ENCODE measurements at places on chromosomes 4 and X.

DNA sequence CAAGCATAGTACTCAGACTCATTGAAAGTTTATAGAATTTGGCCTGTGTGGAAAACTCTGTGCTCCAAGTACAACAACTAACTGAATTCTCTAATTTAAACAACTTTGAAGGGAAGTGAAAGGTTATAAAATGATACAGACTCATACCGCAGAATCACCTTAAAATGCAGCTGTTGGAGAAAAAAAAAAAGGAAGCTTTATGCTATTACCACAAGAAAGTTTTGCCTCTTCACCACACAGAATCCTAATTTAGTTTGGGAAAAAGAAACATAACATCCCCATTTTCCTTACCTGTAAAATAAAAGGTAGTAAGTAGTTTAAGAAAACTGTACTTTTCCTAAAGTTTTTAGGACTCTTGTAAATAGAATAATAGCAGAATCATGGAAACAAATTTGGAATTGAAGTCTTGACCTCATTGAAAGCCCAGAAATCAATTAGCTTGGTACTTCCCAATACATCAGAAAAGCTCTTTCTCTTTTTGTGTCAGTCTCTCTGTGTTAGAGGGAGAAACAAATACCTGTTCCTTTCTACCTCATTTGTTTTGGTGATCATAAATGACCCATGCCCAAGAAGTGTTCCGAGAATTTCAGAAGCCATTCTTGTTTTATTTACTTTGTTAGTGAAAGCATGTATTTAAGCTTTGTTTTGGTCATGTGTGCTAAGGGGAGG, 78.8 kb downstream of the NFKB1 start:
- no peak for DNase-seq

DNA sequence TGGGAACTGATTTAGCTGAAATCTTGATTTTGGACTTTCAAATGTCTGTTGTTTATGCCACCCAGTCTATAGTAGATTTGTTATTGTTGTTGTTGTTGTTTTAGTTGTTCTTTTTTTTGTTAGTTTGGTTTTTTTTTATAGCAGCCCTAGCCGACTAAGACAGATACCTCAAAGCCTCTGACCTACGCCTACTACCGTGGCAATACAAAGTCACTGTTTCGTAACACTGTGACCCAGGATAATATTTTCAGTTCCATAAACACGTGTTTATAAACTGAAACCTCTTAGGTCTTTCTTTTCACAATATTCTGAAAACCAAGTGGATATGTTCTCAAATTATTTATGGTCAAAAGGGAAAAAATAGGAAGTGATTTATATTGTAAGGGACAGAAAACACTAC, 32.8 kb downstream of the VCX2 start:
- DNase-seq, result no peak

GRCh38 chrX:132165651-132166050, 37.8 kb upstream of the FRMD7 start:
- no peak for DNase-seq

- peak; percentile 65 for DNase-seq
Observed at GRCh38 chr4:121307445-121308327, 73.1 kb downstream of the QRFPR start.

GRCh38 chr4:188092824-188093223, 16.6 kb downstream of the TRIML2 start:
- no peak for DNase-seq

DNA sequence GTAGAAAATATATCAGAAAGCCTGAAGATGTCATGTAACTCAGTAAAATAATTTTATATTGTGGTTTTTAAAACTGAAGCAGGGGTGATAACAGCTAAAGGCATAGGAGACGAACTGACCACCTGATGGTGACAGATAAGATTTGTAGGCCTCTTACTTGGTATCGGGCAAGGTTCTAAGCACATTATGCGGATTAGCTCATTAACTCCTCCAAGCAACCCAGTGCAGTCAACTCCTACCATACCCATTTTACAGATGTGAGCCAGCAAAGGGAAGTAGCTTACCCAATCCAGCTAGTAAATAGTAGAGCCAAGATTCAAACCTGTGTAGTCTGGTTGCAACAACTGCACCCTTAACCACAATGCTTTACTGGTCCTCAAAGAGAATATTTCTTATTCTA, 62.1 kb downstream of the CC2D2A start:
- DNase-seq, result no peak

DNA sequence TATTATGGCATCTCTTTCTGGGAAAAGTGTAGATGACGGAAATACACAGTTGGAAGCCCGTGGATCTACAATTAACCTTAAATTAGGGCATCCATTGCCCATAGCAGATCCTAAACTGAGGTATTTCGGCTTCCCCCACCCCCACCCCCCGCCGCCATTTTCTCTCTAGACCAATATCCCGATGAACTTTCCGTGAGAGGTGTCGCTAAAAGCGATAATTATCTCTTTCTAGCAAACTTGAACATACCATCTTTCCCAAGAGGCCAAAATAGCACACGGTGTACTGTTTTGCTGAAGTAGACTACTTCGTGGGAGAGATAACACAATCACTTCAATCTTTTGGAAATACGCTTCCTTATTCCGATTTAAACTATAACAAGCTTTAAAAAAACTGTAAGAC, 554 bp downstream of the KLHL15 start:
- no peak for DNase-seq

GRCh38 chr4:112296949-112297880, at the start of gene ALPK1:
Gene ALPK1, plus strand, starts transcription at chr4:112297369.
- peak; percentile 52 for DNase-seq

DNA sequence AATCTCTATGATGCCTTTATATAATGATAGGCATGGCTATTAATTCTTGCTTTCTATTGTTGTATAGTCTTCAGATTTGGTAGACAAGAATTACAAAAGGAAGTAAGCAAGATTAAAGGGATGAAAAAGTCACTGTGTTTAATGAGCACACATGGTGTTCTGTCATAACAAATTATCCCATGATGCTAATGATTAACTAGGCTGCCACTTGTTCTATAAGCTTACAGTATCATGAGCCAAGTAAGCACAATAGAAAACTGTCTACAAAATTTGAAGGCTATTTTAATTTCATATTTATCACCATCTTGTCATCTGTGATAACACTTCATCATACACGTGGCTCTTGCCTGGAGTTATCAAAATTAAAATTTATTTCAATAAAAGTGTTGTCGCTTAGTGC, 466.7 kb downstream of the GASK1B start:
- no peak for DNase-seq

DNA sequence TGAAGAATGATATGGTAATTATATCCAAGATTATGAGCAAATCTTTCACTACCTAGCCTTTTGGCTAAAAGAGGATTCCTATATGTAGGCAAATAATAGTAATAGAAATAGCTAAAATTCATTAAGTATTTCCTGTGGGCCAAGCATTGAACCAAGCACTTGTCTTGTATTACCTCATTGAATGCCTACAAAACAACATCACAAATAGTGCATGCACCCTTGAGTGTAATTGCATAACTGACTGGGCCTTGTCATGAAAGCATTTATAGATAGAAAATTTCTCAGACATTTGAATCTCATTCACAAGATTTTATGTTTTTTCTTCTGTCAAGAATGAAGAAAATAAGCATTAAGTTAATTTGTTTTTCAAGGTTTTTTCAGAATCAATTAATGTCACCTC, 3.9 kb upstream of the HPGDS start:
- no peak for DNase-seq

GRCh38 chr4:45484740-45485139, 639.1 kb downstream of the GABRG1 start:
- DNase-seq, result no peak

DNA sequence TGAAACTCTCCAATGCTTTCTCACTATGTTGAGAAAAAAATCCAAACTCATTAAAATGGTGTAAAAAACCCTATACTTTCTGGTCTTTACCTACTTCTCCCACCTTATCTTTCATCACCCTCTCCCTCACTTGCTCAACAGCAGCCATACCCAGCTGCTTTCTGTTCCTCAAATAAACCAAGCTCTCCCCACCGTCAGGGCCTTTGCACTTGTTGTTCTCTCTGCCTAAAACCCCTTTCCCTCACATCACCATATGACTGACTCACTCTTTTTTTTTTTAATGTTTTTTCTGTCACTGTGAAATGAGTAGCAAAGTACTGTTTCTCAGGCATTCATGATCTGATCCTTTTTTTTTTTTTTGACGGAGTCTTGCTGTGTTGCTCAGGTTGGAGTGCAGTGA, 122.3 kb upstream of the TMEM164 start:
- DNase-seq, result no peak
